ENCODE measurements at places on chromosomes 5 and 9.

GRCh38 chr9:122314165-122314564, 49.5 kb downstream of the MRRF start:
- DNase-seq: no peak

DNA sequence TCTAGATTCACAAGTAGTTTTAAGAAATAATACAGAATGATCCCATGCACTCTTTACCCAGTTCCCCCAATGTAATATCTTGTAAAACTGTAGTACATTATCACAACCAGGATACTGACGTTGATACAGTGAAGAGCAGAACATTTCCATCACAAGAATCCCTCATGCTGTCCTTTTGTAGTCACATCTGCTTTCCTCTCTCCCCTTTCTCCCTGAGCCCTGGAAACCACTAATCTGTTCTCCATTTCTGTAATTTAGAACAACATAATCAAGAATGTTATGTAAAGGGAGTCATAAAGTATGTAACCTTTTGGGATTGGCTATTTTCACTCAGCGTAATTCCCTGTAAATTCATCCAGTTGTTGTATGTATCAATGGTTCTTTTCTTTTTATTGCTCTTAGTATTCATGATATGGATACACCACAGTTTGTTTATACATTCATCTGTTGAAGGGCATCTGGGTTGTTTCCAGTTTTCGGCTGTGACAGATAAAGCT, 61.1 kb downstream of the ERCC6L2 start:
- no peak for DNase-seq

- DNase-seq: no peak
Observed at GRCh38 chr9:120971938-120972337, 45.3 kb upstream of the TRAF1 start.

DNA sequence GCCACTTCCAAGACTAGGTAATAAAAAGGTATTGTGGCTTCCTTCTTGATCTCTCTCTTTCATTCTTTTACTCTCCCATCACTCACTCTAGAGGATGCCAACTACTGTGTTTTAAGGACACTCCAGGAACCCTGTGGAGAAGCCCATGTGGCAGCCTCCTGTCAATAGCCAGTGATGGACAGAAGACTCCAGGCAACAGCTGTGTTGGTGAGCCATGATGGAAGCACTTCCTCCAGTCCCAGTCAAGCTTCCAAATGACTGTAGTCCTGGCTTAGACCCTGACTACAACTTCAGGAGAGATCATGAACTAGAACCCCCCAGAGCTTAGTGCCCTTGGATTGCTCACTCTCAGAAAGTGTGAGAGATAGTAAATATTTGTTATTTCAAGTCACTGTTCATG, 123.9 kb downstream of the PPP2R2B start:
- no peak for DNase-seq

GRCh38 chr9:104971511-104971910, 43.6 kb upstream of the ABCA1 start:
- no peak for DNase-seq

DNA sequence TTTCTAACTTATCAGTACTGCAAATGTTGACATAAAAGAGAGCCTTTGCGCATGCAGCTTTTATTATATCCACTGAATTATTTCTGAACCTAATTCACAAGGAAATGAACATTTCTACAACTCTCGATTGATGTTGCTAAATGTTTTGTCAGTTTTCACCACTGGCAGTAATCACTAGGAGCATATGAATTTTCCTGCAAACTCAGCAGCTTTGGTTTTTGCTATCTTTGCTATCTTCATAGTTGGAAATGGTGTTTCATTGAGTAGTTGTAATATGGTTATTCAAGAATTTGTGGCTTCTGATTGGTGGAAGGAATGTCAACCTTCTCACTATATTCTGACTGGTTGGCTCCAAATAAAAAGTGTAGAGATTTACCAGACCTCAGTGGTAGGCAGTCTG, 8.9 kb upstream of the SHC3 start:
- no peak for DNase-seq

GRCh38 chr5:135245521-135246499, 153.2 kb downstream of the MACROH2A1 start:
- DNase-seq: no peak

DNA sequence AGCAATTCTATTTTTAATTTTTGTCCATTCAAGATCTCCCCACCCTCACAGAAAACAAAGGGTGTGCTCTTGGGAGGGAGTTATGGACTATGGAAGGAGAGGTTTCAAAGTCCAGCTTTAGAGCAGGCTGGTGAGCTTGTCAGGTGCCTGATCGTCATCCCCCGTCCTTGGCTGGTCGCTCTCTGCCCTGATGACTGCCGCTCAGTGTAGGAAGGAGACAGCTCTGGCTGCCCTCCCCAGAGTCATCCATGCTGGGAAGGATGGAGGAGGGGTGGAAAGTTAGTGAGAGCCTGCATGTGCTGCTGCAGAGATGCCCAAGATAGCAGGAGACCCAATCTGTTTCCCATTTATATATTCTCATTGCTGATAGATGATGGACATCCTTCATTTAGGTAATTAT, 96.6 kb downstream of the NLN start:
- no peak for DNase-seq

DNA sequence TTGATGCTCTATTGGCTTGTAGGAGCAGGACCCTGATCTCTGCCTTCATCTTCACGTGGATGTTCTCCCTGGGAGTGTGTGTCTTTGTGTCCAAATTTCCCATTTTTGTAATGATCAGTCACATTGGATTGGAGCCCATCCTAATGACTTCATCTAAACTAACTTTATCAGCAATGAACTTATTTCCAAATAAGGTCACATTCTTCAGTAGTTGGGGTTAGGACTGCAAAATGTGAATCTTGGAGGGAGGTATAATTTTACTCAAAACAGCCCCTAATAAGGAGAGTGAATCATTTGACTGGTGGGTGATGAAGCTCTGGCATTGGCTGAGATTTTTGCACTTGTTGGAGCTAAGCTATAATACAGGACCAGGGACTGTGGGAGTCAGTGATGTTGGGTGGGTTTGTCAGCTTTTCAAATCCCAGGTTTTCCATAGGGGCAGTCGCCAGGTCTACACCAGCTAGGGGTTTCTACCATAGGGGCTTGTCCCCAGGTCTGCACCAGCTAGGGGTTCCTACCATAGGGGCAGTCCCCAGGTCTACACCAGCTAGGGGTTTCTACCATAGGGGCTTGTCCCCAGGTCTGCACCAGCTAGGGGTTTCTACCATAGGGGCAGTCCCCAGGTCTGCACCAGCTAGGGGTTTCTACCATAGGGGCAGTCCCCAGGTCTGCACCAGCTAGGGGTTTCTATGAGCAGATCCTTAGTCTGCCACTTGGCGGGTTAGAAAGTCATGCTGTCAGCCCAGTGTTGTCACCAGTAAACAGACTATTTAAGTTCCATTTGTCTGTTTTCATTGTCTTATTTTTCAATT, 382.6 kb upstream of the DAP start:
- DNase-seq: no peak

- no peak for DNase-seq
Observed at GRCh38 chr5:34790069-34790468, 48.9 kb upstream of the TTC23L start.

- no peak for DNase-seq
Observed at GRCh38 chr5:1777281-1778137, 22.1 kb downstream of the MRPL36 start.

DNA sequence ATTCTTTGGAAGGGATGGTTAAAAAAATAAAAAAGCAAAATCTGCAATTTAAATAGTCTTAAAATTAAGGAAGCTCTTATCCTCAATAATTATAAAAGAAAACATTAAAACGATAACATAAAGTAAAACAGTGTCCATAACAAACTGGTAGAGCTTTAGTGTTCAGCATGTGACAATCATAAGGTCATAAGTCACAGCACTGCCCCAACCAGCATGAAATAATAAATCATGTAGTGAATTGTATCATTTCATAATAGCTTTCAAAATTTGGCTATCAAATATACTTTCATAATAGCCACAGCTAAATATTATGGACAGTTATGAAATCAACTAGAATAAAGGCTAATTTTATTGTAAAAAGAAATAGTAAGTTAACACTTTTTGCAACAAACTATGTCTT, 10.0 kb downstream of the NR3C1 start:
- no peak for DNase-seq

GRCh38 chr9:994005-994404, 17.6 kb downstream of the DMRT3 start:
- DNase-seq: no peak

DNA sequence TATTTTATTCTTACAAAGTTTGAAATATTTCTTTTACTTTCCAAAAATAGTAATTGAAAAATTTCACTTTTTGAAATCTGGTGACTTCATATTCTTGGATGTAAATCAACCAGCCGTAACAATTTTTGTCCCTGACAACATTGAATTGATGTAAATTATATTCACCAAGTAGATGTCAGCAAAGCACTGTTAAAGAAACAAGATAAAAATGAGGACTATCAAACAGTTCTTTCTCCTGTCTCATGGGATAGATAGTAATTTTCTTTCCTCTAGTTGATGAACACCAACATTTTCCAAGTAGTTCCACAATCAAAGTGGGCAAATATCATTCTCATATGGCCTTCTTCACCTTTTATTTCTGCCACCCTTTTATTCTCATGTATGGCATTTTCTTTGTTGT, 1461.9 kb downstream of the MAT2B start:
- DNase-seq: no peak

- DNase-seq: no peak
Observed at GRCh38 chr9:97806721-97807120, 46.3 kb upstream of the FOXE1 start.

DNA sequence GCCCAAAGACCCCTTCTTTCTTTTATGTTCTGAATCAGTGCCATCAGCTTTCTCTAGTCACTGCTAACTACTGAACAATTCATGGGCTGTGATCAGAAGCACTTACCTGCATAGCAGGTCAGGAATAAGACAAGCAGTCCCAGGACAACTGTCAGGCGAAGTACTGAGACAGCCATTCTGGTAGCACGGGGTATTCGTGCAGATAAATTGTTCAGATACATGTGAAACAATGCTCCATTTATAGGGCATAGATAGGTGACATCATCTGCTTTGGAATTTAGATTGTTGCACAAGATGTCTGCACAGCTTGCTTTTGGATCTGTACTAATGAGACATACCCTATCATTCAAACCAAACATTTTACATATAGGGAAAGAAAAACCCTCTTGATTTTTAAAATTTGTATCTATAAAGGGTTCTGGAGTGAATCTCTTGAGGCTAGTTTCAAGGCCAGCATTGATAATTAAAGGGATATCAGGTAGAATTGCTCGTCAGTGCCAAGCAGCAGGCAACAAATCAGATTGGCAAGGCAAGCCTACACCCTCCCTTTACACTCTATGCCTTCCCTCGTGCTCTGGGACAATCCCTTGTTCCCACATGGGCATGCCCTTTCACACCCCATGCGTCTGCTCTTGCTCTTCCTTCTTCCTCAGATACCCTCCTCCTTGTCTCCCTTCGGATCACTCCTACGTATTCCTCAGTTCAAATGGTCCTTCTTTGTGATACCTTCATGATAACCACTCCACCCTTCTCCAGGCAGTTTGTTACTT, at the start of gene C5orf46:
C5orf46 (minus strand) TSS at position 213 of the 770 bp plus-strand sequence; CDS start at position 176, 37 bp downstream.
- no peak for DNase-seq

DNA sequence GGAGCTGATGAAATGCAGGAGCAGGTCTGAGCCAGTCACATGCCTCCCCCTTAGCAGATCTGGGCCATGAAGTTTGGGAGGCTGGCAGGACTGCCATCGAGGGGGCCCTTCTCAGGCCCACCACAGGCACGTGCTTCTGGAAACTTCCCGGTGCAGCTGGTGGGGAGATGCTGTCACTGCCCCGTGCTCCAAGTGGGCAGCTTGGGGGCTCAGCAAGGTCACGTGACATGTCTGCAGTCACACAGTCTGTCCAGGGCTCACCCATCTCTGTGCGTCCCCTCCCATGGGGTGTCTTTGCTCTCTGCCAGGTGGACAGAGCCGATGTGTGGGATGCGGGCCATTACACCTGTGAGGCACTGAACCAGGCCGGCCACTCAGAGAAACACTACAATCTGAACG, 79.4 kb upstream of the ASS1 start:
- DNase-seq: no peak

DNA sequence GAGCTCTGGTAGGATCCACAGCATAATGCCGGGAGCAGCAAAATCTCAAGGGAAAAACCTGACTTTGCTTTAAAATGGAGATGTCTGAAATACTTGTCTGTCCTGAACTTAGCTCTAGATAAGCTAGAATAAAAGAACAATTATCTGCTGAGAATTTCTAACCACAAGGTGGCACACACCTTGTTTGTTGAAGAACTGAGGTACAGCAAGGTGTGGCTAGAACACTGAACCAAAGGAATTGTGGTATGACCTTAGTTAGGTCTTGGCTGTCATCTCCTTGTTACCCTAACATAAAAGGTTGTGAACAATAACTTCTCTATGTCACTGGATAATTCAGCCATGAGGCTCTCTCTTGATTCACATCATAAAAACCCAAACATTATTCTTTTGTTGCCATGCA, 72.3 kb upstream of the ANXA1 start:
- DNase-seq: no peak

- no peak for DNase-seq
Observed at GRCh38 chr9:34430843-34431437, 27.4 kb downstream of the FAM219A start.

DNA sequence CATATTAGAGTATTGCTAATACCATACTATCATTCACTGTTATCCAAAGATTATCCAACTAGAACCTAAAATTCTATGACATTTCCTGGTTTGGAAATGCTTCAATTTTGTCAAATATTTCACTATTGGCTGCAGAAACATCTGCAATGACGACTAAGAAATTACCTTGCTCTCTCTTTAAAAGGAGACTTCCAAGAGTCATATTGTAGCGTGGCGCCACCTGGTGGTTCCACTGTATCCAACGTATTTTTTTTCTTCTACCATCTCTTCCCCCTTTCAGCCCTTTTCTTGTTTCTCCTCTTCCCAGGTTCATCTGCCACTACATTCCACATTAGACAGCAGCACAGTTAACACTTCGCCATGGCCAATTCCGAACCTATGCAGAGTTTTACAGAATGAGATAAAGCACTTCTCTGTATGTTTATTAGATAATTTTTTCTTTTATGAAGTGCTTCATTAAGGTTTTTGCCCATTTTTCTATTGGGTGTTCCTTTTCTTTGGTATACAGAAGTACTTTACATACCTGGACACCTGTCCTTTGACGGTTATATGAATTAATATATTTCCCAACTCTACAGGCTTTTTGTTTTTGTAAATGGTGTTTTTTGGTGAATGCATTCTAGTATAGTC, 153.5 kb downstream of the CDC42SE2 start:
- peak; percentile 54 for DNase-seq

GRCh38 chr5:157549283-157549629, 26.3 kb downstream of the ADAM19 start:
- DNase-seq: no peak

- DNase-seq: no peak
Observed at GRCh38 chr5:69167493-69167855, 524 bp downstream of the CCNB1 start.
